Upper lobe of right lung (tissue), 1 donor: ENCODE measurements at places on chromosomes 16 and 17.

- DNase-seq = no peak
Observed at GRCh38 chr16:24737391-24737871, 8.0 kb downstream of the TNRC6A start.

DNA sequence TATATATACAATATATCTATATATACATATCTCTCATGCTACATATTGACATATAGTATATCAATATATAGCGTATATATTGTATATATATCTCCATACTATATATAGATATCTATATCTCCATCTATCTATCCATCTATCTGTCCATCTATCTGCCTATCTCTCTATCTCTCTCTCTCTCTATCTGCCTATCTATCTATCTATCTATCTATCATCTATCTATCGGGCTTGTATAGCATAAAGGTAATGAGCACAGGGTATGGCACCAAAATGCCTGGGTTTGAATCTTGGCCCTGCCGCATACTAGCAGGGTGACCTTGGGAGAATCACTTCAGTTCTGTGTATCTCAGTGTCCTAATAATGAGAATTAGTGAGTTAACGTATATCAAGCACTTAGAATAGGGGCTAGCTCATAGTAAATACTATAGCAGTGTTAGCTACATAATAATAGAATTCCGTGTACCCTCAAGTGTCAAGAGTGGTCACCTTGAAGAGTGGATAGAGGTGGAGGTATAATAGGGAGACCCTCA lies 1.5 kb downstream of the ST6GALNAC1 start:
- no peak for DNase-seq

DNA sequence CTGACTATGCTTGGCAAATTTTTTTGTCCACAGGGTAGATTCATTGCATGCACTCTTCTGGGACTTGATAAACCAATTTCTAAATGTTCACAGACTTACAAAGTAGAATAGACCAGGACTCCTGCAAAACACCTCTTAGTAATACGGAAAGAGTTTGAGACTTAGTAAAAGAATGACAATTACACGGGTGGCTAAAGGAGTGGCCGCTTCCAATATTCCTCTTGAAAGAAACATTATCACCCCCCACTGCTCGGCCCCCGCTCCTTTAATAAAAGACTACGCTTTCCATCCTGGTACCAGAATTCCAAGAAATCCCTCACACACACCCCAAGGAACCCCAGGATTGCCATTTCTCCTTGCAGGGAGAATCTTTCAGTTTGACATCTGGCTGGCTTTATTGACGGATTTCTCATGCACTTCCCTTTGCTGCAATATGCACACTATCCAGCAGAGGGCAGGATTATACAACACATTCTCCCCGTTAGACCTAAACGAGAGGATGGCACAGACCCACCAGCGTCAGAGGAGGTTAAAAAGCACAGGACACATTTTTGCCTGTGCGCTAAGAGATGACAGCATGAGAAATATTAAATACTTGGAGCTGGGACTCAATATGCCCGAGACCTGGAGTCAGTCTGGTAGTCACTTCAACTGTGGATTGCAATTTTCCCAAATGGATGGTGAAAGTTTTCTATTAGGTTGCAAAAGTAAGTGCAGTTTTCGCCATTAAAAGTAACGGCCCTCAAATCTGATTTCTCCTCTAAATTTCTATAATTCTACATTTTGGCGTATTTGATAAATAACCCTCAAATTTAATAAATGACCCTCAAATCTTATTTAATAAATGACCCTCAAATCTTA lies 46.6 kb upstream of the NUDT7 start:
- DNase-seq = no peak

DNA sequence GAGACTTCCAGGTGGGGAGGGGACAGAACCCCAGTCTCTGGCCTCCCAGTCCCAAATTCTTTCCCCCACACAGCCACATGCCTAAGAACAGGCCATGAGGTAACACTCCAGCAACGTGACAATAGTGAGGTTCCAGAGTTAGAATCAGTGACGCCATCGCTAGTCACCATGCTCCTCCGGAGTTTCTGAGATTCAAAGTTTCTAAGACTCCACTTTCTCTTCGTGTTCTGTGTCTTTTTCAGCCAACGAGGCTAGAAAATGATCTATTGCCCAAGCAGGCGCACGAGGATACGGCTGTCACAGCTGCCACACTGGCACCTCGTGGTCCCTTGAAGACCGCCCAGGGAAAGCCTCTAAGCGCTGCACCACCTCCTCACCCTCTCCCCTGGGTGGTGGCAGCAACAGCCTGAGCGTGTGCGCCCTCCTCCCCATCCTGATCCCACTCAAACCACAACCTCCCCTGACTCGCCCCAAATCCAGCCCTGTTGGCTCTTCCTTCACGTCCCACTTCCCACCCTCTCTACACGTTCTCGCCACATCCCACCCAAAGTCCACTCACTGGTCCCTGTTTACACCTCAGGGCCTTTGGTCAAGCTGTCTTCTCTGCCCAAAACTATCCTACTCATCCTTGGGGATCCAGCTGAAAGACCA lies 1.0 kb downstream of the MCRIP1 start:
- peak; percentile 78 for DNase-seq

GRCh38 chr16:89536886-89537548 lies 23.5 kb upstream of the RPL13 start:
- no peak for DNase-seq

DNA sequence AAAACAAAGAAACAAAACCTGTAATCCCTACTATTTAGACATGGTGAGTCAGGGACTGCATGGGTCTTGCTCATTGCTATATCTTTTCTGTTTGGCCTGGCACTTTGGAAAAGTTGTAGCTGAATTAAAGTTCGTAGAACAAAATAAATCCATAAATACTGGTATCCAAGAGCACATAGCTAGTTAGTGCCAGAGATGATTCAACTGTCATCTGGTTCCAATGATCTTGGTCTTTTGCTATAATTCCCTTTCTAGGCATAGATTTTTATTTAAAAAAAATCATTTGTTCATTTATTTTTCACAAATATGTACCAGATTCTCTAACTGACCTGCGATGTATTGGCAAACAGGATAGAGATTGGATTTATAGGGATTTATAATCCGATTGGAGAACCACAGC lies 1436.1 kb upstream of the GOT2 start:
- no peak for DNase-seq

DNA sequence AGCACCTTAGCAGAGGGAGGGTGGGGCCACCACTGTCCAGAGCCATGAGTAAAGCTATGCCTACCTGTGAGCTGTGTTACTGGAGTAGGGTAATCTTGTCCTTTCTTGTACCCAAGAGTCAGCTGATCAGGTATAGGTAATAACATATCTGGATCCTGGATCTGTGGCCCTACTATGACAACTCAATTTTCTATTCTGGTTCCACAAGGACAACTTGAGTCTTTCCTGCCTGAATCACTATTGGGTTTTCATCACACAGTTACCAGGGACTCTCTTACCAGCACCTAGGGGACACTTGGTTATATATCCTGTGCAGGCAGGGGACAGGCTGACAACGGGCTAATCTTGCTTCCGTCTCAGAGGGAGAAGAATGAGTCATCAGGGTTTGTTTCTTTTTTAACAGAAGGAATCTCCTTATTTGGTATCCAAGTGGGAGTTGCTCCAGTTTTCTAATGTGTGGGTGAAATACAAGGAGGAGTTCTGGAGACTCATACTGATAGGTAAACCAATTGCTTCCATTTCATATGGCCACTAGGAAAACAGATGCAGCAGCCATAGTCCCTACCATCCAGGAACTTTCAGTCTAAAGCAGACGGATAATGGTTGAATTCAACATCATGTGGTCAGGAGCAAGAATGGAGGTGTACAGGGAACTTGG lies 6.8 kb downstream of the ZNF267 start:
- no peak for DNase-seq

- no peak for DNase-seq
Observed at GRCh38 chr17:37761059-37761458, 16.2 kb upstream of the HNF1B start.

DNA sequence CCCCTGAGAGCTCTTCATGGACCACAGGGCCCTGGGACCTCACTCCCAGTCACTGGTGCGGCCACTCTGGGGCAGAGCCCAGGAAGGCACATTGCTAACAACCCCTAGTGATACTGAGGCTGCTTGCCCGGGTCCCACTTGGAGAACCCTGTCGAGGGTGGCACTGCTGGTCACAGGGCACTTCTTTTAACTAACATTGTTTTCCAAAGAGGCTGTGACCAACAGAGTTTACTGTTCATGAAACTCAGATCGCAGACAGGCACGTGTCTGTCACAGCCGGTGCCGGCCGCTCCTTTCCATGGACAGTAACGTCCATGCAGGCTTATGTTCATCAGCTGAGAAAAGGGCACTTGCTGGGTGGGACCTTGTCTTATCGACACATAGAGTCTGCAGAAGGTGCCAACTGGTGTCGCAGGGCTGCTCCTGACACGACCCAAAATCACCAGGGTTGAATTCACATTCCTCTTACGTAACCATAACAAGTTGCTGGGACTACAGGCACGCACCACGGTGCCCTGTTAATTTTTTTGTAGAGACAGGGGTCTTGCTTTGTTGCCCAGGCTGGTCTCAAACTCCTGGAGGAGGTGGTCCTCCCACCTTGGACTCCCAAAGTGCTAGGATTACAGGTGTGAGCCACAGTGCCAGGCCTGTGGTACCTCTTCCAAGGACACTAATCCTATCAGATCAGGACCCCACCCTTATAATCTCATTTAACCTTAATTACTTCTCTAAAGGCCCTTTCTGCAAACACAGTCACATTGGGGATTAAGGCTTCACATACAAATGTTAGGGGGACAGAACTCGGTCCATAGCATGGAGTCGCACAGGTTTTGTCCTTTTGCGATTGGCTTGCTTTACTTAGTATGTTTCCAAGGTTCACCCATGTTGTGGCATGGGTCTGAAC lies 1.2 kb upstream of the ZC3H18 start:
- no peak for DNase-seq

- DNase-seq = no peak
Observed at GRCh38 chr17:69921046-69921445, 154.0 kb upstream of the KCNJ16 start.

DNA sequence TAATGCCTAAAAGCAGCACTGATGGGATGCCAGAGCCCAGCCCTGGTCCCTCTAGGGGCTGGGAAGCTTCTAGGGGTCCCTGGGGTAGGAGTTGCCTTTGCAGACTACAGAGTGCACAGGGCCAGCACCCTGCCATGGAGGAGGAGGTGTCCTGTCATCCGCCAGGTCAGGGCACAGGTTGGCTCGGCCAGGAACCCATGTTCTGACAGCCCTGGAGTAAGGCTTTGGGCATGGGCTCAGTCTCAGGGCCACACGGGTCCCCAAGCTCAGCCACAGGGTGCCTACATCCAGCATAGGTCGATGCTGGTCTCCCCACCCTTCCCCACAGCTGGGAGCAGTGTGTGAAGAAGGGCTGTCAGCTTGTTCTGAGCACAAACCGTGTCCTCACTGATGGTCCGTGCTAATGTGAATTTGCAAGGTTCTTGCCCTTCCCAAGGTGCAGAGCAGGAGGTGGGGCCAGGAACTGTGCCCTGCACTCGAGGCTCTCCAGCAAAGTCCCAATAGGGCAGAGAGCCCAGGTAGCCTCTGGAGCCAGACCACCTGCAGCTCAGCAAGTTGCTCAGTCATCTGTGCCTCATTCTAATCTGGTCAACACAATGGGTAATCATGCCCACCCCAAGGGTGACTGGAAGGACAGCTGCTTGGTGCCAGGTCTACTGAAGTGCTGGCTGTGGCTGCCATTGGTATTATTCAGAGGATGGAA lies 72.8 kb downstream of the AMFR start:
- DNase-seq = peak; percentile 55

DNA sequence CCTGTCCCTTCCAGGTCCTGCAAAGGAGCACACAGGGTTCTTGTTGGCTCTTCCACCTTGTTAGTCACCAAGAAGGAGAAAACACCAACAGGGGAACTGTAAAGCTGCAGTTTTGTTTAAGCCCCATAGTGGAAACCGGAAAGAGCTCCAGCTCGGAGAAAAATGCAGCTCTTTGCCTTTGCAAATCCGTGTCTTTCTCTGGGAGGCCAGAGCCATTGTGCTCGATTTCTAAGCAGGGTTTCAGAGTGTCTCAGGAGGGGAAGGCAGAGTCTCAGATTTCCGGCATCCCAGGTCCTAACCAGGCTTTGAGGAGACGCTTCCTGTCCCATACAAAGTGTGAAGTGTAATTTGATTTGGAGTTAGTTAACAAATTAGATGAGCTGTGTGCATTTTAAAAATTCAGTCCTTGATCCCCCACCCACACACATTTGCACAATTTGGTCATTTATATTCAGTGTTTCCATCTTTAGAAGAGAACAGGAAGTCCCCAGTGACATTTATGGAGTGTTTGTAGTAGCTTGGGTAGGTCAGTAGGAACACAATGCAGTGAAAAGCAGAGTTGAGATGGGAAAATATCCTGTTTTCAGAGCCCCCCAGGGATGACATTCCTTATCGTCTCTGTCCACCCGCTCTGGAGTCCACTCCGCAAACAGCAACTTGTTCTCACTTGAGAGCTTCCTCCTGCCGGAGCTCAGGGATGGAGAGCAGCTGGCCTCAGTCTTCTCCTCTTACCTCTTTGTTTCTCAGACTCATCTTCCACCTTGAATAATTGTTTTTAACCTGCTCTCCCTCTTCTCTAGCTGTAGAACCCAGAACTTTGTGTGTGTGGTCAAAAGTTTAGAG lies 331.9 kb downstream of the SEC14L1 start:
- no peak for DNase-seq

GRCh38 chr16:10990378-10990777 lies 46.0 kb downstream of the CLEC16A start:
- DNase-seq = no peak

- DNase-seq = no peak
Observed at GRCh38 chr17:6255322-6255721, 179.6 kb downstream of the AIPL1 start.

DNA sequence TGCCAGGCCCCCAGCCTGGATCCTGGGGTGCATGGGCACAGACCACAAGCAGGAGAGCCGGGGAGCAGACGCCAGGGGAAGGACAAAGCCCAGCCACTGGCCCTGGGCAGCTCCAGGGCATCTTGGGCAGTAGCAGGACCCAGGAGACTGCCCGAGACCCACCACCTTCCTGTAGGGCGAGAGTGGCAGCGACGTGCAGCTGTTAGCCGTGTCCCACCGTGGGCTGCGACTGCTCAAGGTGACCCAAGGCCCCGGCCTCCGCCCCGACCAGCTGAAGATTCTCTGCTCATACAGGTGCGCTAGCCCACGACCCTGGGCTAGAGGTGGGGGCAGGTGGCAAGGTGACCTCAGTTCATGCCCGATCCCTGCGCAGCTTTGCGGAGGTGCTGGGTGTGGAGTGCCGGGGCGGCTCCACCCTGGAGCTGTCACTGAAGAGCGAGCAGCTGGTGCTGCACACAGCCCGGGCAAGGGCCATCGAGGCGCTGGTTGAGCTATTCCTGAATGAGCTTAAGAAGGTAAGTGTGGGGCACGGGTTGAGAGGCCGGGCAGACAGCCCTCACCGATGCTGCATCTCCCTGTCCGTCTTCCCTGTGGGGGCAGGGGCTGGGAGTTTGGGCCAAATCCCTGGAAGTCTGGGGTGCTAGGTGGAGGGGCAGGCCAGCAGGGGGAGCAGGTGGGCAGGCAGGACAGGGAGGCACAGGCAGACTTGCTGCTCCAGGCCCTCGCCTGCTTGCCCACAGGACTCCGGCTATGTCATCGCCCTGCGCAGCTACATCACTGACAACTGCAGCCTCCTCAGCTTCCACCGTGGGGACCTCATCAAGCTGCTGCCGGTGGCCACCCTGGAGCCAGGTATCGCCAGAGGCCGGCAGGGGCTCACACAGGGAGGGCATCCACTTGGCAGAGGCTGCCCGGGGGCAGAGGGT lies 13.5 kb upstream of the SMIM5 start:
- DNase-seq = no peak
